ENCODE measurements at places on chromosomes 12 and 14.

GRCh38 chr12:22410486-22410885, 76.0 kb upstream of the ST8SIA1 start:
- peak; percentile 49 for DNase-seq

DNA sequence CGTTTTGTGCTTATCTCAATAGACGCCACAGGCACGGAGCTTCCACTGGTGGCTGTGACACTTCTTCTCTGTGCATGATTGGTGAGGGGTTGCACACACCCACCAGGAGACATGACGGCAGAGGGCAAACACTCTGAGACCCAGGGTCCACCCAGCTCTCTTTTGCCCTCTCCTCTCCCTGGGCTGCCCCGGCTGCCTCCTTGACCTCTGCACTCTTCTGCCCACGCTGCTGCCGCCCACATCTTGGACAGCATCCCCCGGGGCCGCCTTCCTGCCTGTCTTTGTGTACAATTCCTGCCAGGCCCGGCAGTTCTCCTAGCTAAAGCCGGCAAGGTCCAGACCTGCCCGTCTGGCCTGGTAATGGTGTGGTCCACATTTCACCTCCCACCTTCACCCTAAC, 44.7 kb downstream of the DPF3 start:
- DNase-seq, result no peak

GRCh38 chr12:66176105-66176900, 6.5 kb upstream of the TMBIM4 start:
- no peak for DNase-seq

DNA sequence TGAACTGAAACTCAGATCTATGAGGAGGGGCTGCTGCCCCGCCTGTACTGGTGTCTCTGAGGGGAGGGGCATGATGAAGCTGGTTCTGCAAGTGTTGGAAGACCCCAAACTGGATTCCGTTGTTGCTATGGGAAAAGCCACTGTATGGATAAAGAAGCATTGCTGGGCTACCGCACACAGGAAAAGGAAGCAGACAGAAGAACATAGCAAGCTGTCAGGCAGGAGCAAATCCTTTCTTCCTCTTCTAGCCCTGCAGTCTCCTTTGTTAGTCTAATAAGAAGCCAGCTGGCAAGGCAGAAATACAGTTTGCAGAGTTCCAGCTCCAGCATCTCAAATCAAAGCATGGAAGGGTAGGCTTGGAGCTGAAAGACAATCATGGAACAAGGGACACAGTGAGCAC, 26.3 kb upstream of the NR1H4 start:
- DNase-seq, result no peak

DNA sequence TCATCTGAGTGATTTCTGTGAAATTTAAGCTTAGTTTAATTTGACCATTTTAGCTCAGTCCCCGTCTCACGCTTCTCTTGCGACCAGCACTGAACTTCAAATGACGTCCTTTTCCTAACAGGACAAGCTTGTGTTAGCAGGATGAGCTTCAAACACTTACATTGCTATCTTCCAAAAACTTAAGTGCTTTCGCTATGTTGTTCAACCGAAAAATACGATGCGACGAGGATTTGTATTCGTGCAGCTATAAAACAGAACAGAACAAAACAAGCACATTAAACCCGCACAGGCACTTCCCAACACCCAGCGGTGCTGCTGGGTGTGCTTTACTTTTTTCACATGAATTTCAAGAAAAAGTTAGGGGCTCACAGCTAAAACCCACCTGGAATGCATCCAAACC, 64.2 kb upstream of the DICER1 start:
- no peak for DNase-seq

DNA sequence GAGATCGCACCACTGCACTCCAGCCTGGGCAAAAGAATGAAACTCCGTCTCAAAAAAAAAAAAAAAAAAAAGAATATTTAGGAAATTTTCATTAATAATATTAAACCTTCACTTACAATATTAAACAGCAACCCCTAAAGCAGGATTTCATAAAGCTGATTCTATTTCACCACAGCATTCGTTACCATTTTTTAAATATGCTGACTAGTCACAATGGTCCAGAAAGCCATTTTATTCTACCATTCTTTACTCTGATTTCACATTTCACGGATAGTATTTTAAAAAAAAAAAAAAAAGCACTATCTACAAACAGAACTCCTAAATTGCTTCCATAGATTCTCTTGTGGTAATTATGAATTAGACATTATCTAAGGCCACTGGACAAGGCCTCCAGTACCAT, 27.6 kb downstream of the SARNP start:
- no peak for DNase-seq

DNA sequence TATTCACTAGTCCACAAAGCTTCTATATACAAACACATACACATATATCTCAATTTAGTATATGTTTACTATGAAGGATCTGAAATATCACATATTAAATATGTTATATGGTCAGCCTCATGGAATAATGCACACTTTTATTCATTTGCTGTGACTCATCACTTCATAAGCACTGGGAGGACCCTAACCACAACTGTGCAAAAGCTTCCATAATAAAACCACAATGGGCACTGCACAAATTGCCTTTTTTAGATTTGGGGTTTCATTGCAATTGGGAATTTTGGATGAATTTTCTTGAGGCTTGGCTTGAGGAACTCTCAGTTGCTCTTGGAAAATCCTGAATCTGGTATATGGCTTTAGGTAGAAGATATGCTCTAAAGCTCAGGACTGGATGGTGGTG, 399.4 kb downstream of the C12orf75 start:
- no peak for DNase-seq

- peak; percentile 23 for DNase-seq
Measured at GRCh38 chr14:50822501-50823042, 8.4 kb downstream of the NIN start.

DNA sequence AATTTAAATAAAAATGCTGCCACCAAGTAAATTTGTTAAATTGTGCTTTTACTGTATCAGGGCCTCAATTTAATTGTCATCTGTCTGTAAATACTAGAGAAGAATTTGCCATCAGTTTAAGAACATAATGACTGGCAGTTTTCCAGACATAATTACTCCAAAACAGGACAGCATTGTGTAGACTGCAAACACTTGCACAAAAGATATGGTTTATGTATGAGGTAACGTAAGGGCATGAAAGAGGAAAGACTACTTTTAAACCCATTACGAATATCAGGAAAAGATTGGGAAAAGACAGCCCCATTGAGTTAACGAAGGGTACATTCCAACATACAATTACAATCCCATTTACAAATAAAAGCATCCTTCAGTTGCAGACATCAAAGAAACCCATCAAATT, 59.8 kb upstream of the KRR1 start:
- no peak for DNase-seq

- DNase-seq, result no peak
Measured at GRCh38 chr14:29926701-29927375, 809 bp downstream of the PRKD1 start.

DNA sequence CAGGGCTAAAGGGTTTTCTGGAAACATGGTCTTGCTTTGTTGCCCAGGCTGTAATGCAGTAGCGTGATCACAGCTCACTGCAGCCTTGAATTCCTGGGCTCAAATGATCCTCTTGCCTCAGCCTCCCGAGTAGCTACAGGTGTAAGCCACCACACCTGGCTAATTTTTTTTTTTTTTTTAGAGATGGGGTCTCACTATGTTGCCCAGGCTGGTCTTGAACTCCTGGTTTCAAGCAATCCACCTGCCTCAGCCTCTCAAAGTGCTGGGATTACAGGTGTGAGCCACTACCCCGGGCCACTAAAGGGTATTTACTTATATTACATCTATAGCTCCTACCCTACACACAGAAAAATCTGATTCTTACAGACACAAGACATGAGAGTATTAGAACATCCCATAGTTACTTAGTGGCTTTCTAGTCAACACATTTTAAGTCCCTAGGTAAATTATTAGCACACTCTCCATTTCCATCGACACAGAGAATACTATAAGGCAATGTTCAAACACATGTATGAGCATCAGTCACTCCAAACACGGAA, 6.2 kb upstream of the DCAF11 start:
- no peak for DNase-seq

GRCh38 chr14:59439256-59439965, 25.8 kb downstream of the GPR135 start:
- no peak for DNase-seq

DNA sequence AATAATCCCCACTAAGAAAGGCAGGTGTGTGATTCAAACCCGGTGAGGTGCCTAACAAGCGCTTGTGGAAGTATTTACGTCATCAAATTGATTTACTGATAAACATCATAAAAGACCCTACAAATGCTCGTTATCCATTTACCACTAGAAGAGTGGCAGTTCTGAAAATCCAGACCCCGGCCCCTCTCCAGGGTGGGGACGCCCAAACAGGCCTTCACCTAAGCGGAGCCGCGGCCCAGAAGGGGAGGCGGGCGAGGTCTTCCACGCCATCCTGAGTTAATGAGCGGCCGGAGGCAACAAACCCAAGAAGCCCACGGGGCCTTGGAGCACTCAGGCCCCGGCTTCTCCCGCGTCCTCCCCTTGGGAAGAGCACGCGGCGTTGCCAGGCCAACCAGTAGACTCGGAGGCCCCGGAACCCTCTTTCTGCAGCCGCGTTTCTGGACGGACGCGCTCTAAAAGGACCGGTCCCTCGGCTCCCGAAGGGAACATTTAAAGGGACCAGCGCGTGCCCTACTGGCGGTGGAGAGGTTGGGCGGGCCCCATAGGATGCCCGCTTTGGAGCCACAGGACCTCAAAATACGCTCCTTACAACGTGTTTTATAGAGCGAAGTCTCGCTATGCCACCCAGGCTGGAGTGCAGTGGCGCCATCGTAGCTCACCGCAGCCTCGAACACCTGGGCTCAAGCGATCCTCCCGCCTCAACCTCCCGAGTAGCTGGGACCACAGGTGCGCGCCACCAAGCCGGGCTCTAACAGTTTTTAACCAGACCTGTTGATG, 3.5 kb downstream of the PTPN21 start:
- DNase-seq, result peak; percentile 71

DNA sequence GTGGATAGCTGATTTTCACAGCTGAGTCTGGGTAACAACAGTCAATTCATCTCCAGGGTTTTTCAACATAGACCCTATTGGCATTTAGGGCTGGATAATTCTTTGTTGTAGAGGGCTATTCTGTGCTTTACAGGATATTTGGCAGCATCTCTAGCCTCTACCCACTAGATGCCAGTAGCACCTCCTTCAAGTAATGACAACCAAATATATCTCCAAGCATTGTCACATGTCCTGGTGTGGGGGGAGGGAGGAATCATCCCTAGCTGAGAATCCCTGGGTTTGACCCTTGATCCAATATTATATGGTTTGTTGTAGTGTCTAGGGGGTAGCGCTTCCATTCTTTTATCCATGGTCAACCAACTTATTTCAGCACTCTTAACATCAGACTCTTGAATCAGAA, 157.2 kb downstream of the ANO4 start:
- no peak for DNase-seq

Measured in activated CD4-positive, alpha-beta T cell treated with anti-CD3 and anti-CD28 coated beads, Interleukin-2, Interleukin-6, amounts not matched to agents 100 ng/mL and 50 ng/mL, durations not matched to agents 16 hours and 8 hours (primary cell).